ENCODE measurements at places on chromosomes 4 and X. TPM values are rescaled to one million over a fixed set of nuclear protein-coding genes. Genes with fewer than 3 reads are reported as not detected.

The ASB9 gene
- 0.84 TPM for polyA plus RNA-seq

The PAGE2B gene
- not detected for polyA plus RNA-seq

The IL15 gene
- polyA plus RNA-seq = 19.7 TPM

DNA sequence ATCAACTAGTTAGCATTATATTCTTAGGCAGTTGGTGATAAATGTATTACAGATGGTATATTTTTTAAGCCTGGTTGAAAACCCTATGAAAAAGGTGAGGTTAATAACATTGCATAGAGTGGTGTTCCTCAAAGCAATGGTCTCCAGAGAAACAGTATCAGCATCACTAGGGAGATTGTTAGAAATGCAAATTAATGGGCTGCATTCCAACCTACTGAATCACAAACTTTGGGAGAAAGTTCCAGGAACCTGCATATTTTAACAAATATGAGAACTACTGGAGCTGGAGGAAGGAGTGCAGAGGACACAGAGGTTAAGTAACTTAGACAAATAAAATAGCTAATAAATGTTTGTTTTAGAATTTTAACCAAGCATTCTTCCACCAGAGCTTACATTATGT, 166.9 kb upstream of the PCDH10 start:
- no peak overlapping the region for H3K27ac ChIP-seq
- H3K4me3 ChIP-seq = no peak overlapping the region
- no peak for DNase-seq
- H3K4me1 ChIP-seq = no peaks in the 10 kb centered on the region
- no peaks in the 10 kb centered on the region for H3K36me3 ChIP-seq

- H3K4me3 ChIP-seq = no peak overlapping the region
- no peaks in the 10 kb centered on the region for H3K27me3 ChIP-seq
- no peak overlapping the region for H3K27ac ChIP-seq
- H3K36me3 ChIP-seq = peaks cover 15% of the 10 kb centered on the region
Observed at GRCh38 chr4:79904331-79904730, 168.7 kb downstream of the ANTXR2 start.

DNA sequence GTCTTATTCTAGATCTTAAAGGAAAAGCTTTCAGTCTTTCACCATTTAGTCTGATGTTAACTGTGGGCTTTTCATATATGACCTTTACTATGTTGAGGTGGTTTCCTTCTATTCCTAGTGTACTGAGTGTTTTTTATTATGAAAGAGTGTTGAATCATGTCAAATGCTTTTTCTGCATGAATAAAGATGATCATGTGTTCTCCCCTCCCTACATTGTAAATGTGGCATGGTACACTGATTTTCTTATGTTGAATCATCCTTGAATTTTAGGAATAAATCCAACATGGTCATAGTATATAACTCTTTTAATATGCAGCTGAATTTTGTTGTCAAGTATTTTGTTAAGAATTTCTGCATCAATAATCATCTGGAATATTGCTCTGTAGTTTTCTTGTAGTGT, 4.3 kb downstream of the CLGN start:
- H3K36me3 ChIP-seq = no peaks in the 10 kb centered on the region
- DNase-seq = no peak
- H3K4me3 ChIP-seq = no peak overlapping the region
- no peak overlapping the region for H3K27ac ChIP-seq

DNA sequence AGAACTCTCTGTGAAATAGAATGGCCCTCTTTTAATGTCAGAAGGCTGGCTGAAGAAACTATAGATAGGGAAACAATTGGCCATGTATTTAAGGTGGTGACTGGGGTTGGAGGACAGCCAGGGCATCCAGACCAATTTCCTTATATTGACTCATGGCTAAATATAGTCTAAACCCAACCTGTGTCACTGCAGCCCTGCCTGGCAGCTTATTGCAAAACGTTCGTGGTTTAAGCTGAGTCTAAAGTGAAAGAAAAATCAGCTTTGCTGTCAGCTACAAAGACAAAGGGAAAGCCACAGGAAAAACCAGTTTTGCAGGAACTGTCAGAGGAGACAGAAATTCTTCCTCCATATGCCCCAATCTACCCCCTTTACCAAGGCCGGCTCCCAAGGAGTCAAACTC, 902.8 kb upstream of the NDST4 start:
- H3K4me1 ChIP-seq = no peaks in the 10 kb centered on the region
- no peak for DNase-seq
- no peak overlapping the region for H3K27ac ChIP-seq

DNA sequence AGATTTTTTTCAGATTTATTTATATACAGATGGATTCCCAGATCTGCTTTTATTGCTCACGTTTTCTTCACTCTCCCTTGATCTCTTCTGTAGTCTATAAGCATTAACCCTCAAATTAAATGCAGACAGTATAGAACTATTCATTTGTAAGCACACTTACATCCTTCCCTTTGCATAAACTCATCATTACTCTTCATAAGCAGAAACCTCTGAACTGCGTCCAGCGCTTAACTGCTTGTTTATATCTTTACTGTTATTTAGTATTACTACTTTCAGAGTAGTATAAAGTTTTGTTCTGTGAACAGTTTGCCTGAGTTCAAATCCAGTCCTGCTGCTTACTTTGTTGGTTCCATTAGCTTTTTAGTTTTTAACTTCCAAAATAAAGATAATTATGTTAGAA, 132.9 kb downstream of the STIM2 start:
- H3K27me3 ChIP-seq = no peaks in the 10 kb centered on the region
- no peak for DNase-seq
- H3K4me3 ChIP-seq = no peak overlapping the region
- H3K27ac ChIP-seq = no peak overlapping the region
- H3K4me1 ChIP-seq = peaks cover 5% of the 10 kb centered on the region

GRCh38 chrX:125895518-125895917, 270.6 kb downstream of the DCAF12L2 start:
- H3K4me1 ChIP-seq = no peaks in the 10 kb centered on the region
- H3K27me3 ChIP-seq = no peaks in the 10 kb centered on the region
- no peak for DNase-seq
- no peak overlapping the region for H3K4me3 ChIP-seq
- no peak overlapping the region for H3K27ac ChIP-seq
- H3K36me3 ChIP-seq = no peaks in the 10 kb centered on the region
